Activated naive CD8-positive, alpha-beta T cell treated with anti-CD3 and anti-CD28 coated beads, Interleukin-2, amount 10 ng/mL, durations not matched to agents 7 days and 5 days (primary cell): ENCODE measurements at places on chromosomes 16 and 17. TPM values are rescaled to one million over a fixed set of nuclear protein-coding genes. Genes with fewer than 3 reads are reported as not detected.

The EVPLL gene
- not detected for total RNA-seq

The ETV4 gene
- 1.6 TPM for total RNA-seq

The IRX6 gene
- total RNA-seq, result not detected

The EXOSC6 gene
- 29.4 TPM for total RNA-seq

The ACSM2B gene
- not detected for total RNA-seq

The TM4SF5 gene
- total RNA-seq, result not detected

The EVPL gene
- total RNA-seq, result 0.78 TPM

The CCDC200 gene
- not detected for total RNA-seq

The CLDN7 gene
- total RNA-seq, result 2.6 TPM

The NTN3 gene
- total RNA-seq, result not detected

The CRLF3 gene
- 79.5 TPM for total RNA-seq

The ZNF469 gene
- total RNA-seq, result 1.2 TPM

The GNGT2 gene
- 34.2 TPM for total RNA-seq

The TP53TG3C gene
- not detected for total RNA-seq
